Skin of body (tissue), 3 donors: ENCODE measurements at places on chromosomes 6 and 20. TPM values are rescaled to one million over a fixed set of nuclear protein-coding genes. Genes with fewer than 3 reads are reported as not detected.

- no peak for DNase-seq
Observed at GRCh38 chr6:37866590-37867507, 47.3 kb downstream of the ZFAND3 start.

- DNase-seq, result no peak
Observed at GRCh38 chr6:15145821-15146220, 100.0 kb upstream of the JARID2 start.

- no peak for DNase-seq
Observed at GRCh38 chr6:166614589-166614988, 12.5 kb downstream of the RPS6KA2 start.

GRCh38 chr6:139091826-139092225 is 43.1 kb upstream of the HECA start:
- DNase-seq, result no peak

DNA sequence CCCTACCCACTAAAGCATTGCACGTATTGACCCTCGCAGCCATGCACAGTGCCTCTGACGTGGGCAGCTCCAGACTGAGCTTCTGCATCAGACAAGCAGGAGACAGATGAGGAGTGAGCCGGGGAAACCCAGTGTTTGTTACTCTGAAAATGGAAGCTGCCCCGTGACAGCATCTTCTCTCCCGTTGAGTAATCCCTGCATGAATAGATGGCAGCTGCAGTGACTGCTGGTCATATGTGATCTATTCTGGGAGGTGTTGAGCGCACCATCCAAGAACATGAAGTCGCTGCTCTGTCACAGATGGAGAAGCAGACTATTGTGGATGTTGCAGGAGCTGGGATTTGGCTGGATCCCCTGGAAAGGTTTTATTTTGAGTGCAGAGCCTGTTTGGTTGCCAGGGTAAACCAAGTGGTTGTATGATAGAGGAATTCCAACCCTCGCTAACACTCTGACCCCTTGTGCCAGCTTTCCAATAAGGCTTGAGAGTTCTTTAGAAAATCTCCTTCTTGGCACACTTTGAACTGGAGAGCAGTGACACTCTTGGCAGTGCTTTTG is 242.2 kb downstream of the NRN1 start:
- DNase-seq, result peak; percentile 86

GRCh38 chr20:39090906-39091305 is 128.8 kb downstream of the DHX35 start:
- DNase-seq, result no peak

GRCh38 chr20:53055367-53056067 is 83.4 kb downstream of the TSHZ2 start:
- DNase-seq, result no peak

DNA sequence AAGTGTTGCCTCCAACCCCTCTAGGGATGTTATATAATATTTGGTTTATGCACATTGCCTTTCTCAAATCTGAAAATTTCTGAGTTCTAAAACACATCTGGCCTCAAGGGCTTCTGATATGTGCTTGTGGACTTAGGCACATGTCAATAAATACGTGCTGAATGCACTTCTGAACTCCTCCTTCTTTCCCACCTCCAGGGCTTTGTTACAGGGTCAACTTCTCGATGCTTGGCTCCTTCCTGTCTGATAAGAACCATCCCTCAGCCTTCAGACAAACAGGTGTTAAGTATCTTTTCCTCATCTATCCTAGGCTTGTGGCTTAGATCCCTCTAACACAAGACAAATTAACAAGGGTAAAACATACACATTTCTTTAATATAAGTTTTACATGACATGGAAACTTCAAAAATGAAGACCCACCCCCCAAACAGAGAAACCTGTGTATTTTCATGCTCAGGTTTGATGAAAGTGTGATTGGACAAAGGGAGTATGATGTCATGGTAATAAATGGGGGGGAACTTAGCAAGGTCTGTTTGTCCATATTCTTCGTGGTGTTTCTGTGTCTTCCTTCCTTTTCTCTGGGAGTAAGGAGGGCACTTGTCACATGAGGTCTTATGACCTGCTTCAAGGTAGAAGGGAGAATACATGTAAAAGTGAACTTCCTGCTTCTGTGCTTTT is 326.9 kb downstream of the CD83 start:
- no peak for DNase-seq

- no peak for DNase-seq
Observed at GRCh38 chr6:121686611-121687023, 251.2 kb downstream of the GJA1 start.

GRCh38 chr6:127118298-127119101 is at the start of gene RSPO3:
Gene RSPO3 (plus strand): TSS chr6:127118671. CDS start chr6:127119193, 522 bp downstream.
- peak; percentile 77 for DNase-seq

DNA sequence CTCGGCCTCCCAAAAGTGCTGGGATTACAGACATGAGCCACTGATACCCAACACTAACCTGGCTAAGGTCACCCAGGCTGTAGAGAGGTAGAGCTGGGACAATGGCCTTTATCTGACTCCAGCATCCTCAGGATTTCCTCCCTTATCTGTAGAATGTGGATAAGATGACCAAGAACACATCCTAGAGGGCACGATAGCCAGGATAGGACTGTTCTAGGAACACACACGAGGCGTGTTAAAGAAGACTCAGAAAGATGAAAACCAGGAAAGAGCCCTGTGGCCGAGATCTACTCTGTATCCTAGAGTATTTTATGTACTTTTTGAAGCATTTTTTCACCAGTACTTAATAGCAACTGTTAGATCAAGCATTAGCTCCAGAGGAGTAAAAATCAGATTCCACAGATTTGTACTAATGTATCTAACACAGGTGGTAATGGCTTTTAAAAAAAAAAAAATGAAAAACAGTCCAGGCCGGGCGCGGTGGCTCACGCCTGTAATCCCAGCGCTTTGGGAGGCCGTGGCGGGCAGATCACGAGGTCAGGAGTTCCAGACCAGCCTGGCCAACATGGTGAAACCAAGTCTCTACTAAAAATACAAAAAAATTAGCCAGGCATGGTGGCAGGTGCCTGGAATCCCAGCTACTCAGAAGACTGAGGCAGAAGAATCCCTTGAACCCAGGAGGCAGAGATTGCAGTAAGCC is 17.3 kb downstream of the PPP1R10 start:
- DNase-seq, result no peak

GRCh38 chr6:163180874-163181541 is 233.5 kb upstream of the QKI start:
- peak; percentile 16 for DNase-seq

DNA sequence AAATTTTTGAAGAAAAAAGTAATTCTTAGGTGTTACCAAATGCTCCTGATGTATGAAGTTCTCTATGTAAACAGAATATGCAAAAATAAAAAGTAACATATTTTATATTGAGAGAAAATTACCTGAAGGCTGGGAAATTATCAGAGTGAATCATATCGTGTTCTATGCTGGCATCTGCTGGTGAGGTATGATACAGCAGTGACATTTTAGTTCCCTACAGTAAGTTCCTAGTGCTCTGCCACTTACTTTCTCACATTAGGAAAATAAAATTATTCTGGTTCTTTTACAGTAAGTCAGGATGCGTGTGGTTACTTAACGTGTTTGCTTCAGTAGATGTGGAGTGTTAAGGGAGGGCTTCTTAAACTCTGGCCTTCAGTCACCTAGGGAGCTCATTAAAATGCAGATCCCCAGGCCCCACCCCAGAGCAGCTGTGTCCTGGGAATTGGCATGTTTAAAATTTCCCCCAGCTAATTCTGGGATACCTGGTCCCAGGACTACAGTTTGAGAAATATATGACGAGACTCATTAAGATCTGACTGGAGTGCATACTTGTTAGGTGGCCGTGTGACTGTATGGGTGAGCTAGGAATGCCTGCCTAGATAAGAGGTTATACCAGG is 3.2 kb downstream of the ACTR5 start:
- DNase-seq, result peak; percentile 32

- no peak for DNase-seq
Observed at GRCh38 chr6:142746524-142746923, 198.5 kb downstream of the HIVEP2 start.

DNA sequence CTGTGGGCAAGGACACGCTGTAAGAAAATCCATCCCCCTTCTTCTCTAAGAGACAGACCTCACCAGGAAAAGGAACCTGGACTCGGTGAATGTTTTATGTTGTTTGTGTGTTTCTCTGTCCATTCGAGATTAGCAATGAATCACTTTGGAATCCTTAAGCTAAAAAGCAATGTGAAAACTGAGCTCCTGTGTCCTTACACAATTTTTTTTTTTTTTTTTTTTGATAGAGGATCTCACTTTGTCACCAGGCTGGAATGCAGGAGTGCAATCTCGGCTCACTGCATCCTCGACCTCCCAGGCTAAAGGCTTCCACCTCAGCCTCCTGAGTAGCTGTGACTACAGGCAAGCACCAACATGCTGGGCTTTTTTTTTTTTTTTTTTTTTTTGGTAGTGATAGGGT is 32.1 kb downstream of the BFSP1 start:
- DNase-seq, result no peak

DNA sequence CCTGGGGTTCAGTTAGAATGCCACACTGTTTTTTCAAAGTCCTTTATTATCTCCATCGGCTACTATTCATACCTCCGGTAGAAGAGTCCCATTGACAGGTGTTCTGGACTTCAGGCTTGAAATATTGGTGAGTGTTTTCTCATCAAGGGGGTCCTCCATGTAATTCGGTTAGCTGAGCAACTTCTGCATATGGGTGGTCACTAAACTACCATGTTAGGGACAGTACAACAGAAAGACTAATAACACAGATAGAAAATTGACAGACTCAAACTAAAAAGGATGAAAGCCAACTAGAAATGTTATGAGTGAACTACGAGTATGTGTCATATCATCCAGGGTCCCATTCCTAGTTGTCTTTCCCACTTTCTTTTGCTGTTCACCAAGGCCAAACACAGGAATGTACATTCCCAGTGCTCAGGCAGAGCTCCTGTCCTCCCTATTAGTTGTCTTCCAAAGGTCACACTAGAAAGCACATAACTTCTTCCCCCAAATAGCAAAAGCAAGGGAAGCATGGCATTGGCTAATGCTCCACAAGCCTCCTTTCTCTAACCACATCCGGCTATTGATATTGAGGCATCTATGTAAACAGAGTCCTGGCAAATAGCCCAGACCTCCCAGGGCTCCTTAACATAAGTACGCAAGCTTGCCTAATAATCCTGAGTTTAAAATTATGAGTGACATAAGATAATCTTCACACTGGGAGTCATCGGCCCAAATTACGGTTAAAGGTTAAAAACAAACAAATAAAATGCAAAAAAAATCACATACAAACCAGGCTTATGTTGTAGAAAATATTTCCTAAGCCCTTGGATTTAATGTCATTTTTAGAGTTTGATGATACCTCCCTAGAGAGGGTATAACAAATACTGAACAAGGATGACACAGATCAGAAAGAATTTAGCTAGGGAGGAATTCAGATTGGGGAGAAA is 13.2 kb downstream of the CCN2 start:
- DNase-seq, result peak; percentile 75

DNA sequence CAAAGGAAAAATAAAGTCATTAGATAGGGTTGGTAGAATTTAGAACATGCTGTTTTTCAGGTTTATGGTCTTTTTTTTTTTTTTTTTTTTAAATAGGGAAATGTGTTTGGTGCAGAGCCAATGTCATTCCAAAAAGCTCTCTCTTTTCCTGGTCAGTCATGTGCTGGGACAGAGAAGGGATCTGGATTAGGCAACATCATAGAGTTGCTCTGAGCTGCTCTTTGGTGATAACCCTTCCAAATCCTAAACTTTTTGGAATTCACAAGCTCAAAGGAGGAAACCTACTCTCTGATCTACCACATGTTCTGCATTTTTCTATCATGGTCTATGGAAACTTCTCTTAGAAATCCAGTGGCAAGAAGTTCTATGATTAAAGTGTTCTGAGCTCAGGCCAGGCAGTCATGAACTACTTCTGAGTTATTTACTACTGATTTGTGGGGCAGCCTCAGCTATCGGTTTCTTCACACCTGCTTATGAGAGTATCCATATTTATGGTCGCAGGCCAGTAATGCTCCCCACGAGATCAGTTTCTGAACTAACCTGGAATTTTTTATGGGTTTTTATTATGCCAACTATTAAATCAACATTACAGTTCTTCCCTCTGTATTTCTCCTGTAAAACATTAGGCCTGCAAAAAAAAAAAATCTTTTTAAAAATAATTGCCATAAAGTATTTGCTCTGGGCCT is 4.8 kb downstream of the EDN1 start:
- DNase-seq, result no peak

- peak; percentile 47 for DNase-seq
Observed at GRCh38 chr6:78598966-78599365, 268.4 kb upstream of the IRAK1BP1 start.

GRCh38 chr6:100726666-100727065 is 154.5 kb downstream of the ASCC3 start:
- no peak for DNase-seq

The PLCB4 gene
- 6.8 TPM for total RNA-seq

The WFDC10A gene
- total RNA-seq, result not detected

DNA sequence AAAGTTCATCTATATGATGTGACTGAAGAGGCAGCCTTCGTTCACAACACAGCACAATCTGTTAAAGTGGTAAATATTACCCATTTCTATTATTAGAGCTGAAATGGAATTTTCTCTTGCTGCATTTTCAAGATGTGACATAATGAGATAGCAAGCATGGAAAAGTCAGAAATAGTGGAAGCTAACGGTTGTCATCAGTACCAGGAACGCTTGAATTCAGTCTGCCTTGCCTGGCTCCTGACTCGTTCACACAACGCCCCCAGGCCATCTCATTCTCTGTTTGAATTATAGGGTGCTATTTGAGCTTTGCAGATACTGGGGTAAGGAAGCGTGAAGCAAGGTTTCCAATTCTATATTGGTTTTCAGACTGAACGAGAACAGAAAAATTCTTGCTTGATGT is 116.5 kb upstream of the MAP3K7 start:
- DNase-seq, result no peak

- no peak for DNase-seq
Observed at GRCh38 chr6:67265996-67266921, 1368.8 kb upstream of the ADGRB3 start.

DNA sequence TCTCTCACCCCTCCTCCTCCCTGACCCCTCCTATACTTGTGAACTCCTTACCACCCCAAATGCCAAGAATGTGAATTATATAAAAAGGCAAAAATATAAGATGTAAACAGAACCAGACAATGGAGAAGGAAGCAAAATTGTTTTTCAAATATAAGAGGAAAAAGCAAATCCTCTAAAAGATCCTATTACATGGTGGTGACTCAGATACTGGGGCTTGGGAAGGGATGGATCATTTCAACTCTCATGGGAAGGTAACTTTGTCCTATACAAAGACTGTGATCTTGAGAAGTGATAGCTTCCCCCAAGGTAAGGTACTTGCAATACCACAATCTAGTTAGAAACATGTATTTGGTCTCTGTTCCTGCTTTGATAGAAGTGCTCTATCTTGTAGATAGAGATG is 24.6 kb upstream of the TNFRSF21 start:
- no peak for DNase-seq

GRCh38 chr6:46949632-46950280 is 28.0 kb upstream of the ADGRF5 start:
- no peak for DNase-seq

- no peak for DNase-seq
Observed at GRCh38 chr6:98716341-98716740, 118.0 kb upstream of the POU3F2 start.

- DNase-seq, result no peak
Observed at GRCh38 chr6:30147096-30147495, 11.2 kb downstream of the TRIM40 start.

The PRSS16 gene
- 0.99 TPM for total RNA-seq
